ENCODE measurements at places on chromosomes 5 and 9.

DNA sequence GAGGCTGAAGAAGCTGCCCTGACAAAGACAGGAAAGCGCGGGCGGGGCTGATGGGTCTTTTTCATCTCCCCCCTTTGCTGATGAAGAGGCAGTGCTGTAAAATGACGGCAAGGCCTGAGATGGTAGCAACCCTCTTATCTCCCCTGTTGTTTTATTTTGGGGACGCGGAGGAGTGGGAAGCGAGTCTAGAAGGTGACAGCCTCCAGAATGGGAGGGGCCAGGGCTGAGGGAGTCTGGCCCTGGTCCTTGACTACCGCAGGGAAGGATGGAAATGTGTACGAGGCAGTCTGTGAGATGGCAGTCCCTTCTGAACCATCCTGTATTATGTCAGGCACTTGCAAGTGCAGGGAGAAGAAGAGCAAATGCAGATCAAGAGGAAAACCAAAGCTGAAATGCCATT, 46.1 kb upstream of the TCERG1 start:
- no peak for DNase-seq

- no peak for DNase-seq
These were observed 51.5 kb downstream of the PPARGC1B start for GRCh38 chr5:149781612-149782011.

- DNase-seq: no peak
These were observed 49.9 kb downstream of the SIL1 start for GRCh38 chr5:139148306-139148705.

GRCh38 chr5:55021410-55021809, 2.6 kb upstream of the GZMK start:
- no peak for DNase-seq

- DNase-seq: peak; percentile 69
These were observed 57.6 kb downstream of the AHRR start for GRCh38 chr5:378976-379742.

DNA sequence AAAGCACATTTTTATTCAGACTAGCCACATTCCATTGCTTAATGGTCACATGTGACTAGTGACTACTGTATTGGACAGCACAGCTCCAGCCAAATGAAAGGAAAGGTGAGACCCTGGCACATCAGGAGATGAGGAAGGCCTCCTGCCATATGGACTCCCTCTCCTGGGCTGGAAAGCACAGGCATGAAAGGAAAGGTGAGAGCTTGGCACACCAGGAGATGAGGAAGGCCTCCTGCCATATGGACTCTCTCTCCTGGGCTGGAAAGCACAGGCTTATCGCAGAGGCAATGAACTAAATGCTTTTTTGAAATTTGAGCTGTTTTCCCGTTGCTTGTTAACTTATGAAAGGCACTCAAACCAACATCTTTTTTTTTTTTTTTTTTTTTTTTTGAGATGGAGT, 144.8 kb upstream of the SLC12A2 start:
- no peak for DNase-seq

- no peak for DNase-seq
These were observed 389.6 kb downstream of the KDM4C start for GRCh38 chr9:7147121-7148090.

DNA sequence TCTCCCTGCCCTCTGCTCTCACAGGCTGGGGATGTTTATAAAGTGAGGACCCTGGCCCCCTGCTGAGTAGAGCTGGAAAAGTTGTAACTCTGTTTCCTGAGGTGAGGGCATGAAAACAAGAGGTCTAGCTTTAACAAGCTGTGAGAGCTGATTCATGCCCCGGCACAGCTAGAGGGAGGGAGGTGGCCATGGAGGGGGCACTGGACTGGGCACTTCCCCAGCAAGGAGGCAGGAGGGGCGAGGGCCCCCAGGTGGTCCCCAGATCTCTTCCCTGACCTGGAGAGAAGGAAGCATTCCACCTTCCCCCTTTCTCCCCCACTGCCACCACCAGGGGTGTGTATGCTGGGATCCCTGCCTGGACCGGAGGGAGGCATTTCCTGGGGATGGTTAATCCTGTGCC, at the start of gene MSMP:
Gene MSMP (minus strand): TSS at position 13 of the 400 bp plus-strand sequence. CDS start 147 bp downstream, outside the sequence.
- DNase-seq: no peak

DNA sequence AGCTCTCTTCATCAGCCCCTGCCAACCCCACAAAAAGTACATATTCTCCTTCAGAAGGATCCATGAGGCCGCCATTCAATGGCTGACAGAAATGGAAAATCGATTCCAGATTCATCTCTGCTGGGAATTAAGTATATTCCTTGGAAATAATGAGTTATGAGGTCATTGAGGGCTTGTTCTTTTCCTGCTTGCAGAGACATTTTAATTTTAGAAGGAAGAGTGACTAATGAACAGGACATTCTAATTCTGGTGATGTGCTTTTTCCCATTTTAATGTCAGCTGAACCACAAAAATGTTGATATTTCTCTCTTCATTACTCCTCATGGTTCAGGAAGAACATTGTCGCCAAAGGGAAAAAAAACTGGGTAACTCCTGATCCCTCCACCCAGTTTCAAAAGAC, 314.0 kb downstream of the PIK3R1 start:
- DNase-seq: no peak

DNA sequence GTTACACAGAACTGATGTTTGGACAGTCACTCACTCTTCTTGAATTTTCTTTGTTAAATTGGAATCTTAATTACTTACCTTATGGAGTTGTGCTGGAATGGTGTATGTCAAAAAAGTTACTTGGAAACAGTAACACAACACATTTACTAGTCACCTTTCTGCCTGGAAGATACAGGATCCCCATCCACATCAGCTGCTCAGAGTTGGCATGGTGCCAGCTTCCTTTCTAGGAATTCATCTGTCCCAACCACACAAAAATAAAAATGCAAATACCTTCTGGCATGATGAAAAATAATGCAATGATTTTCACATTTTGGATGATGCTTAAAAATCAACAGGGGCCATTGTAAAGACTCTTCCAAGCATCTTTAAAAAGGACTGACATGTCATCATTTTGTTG, 341.5 kb downstream of the TMEM38B start:
- no peak for DNase-seq

GRCh38 chr9:27404661-27405060, 107.7 kb upstream of the EQTN start:
- no peak for DNase-seq
